ENCODE measurements at places on chromosomes 3 and 15.
A peak's percentile ranks its signal among the peaks of the same experiment; 100 is the strongest.

- peak; percentile 33 for DNase-seq
These were observed at the start of gene PODXL2 for GRCh38 chr3:127628788-127629466. Gene PODXL2, plus strand, starts transcription at chr3:127629185. Its CDS starts 35 bp downstream, at chr3:127629220.

DNA sequence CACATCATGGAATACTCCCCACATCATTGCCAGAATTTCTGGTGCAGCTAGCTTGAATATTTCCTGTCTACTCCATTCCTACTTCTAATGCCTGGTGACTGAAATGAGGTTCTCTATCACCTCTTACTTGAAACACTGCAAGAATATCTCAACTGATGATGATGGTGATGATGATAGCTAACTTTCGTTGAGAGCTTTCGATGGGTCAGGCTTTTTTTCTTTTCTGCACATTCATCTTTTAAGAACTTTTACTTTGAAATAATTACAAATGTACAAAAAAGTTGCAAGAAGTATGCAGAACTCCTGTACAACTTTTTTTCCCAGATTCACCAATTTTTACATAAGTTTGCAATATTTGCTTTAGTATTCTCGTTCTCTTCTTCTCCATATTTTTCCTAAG lies 233.5 kb downstream of the MEIS2 start:
- DNase-seq: no peak

- DNase-seq: no peak
These were observed 1033.7 kb downstream of the ROBO1 start for GRCh38 chr3:78734048-78734637.

DNA sequence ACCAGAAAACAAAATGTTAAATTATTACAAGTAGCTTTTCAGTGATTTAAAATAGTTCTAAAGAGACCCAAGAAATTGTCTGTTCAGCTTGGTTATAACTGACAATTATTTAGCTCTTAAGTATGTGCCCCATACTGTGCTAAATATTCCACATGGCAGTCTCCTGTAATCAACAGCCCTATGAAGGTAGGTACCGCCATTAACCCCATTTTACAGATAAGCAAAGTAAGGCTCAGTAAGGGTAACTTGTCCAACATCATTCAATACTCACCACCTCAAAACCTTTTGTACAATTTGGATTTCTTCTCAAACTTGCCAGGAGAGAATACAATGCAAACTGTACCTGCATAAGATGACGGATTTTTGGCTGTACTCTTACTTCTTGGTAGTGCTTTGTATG lies 33.9 kb downstream of the ADPGK start:
- no peak for DNase-seq

DNA sequence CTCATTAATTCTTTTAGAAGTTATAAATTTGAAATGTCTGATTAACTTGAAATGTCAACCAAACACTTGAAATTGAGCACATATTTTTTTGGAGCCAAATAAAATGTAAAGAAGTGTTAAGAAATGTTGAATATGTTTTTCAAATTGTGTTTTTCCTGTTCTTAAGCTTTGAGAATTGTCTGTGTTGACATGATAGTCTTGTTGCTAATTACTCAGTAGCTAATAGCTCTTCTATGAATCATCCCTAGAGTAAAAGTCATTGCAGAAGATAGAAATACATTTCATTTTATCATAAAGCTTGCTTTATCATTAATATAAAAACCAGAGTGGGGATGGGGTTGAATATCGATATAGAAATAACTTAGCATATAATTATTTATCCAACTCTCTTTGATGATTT lies 41.9 kb upstream of the ABHD10 start:
- no peak for DNase-seq

GRCh38 chr3:58521917-58522631 lies 14.9 kb downstream of the ACOX2 start:
- DNase-seq: no peak

- no peak for DNase-seq
These were observed 202.0 kb downstream of the AKAP13 start for GRCh38 chr15:85582131-85583079.

DNA sequence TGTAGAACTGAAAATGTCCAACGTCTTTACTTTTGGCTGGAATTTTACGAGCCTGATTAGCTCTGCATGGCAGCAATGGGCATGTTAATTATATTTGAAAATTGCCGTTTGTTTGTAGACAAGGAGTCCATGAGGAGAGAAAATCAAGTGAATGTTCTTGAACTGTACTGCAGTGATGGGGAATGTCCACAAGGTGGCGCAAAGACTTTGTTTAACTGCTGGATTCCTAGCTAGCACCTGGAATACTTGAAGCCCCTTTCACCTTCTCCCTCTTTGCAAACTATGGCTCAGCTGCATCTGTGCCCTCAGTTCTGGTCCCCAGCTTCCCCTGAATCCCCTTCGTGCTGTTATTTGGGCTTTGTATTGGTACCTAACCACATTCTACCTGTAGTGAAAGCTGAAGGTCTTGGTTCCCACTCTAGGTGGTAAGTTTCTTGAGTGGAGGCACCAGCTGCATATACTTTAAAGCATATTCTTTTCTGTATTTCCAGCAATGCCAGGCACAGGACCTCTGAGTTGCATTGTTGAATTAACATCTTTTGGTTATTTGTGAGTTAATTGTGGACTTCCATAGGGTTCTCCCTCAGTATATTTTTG lies 25.3 kb downstream of the EXOG start:
- DNase-seq: peak; percentile 2

- DNase-seq: no peak
These were observed 123.9 kb downstream of the RAB11A start for GRCh38 chr15:65993236-65993635.

DNA sequence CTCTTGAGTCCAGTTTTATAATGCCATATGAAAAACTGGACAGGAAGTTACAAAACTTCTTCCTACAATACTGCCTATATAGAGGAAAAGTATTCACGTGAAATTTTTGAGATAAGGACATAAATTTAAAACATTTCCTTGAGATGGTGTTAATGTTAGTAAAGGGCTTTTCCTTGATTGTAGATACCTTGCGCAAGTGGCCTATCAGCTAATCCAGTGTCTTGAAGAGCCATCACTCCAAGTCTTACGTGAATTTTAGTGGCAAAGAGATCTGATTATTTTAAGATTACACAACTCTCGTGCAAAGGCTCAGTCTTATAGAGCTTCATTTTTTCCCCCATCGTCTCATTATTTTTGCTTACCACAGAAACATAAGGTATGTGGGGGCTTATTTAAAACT lies 18.4 kb downstream of the C3orf38 start:
- no peak for DNase-seq

- no peak for DNase-seq
These were observed 20.3 kb upstream of the NOX5 start for GRCh38 chr15:68994149-68994548.

DNA sequence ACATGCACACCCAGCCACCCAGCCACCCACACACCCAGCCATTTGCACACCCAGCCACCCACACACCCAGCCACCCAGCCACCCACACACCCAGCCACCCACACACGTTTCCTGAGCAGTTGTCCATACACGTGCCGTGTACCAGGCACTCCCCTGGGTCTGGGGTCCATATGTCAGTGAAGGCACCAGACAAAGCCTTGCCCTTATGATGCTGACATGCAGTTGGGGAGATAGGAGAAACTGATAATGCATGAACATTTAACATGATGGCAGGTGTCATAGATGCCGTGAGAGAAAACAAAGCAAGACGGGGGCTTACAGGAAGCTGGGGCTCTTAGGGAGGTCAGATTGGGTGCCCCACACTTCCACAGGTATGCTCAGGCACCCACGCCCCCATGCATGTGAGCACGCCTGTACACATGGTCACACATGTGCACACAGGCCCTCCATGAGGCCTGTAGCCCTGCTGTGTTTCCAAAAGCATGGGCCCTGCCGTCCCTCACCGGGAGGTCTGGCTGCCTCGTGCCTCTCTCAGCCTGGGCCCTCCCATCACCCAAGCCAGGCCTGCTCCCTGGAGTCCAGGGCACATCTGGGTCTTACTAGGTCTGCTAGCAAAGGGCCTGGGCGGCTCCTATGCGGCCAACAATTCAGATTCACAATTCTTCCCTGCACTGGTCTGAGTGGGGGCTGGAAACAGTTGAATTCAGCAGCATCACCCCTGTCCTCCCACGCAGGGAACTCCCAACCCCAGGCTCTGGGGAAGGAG lies 3.6 kb upstream of the DNAJB8 start:
- no peak for DNase-seq

DNA sequence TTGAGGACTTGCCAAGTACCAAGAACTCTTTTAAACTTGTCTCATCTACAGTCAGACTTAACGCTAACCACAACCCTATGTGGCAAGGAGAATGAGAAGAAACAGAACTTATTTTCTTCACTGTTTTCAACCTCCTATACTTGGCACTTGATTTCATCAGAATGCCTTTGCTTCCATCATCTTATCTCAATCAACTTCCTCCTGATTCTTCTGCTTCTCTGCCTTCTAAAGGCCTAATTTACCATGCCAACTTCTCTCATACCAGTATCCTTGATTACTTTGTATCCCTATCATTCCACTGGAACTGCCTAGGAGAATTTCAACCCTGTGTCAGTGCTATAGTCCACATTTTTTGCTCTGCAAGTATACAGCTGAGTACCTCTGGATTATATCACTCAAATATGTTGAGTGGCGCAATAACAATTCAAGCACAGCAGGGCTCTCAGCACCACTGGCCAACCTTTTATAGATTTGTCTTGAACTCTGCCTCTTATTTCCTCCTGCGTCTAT lies 413.6 kb downstream of the ROBO1 start:
- no peak for DNase-seq

DNA sequence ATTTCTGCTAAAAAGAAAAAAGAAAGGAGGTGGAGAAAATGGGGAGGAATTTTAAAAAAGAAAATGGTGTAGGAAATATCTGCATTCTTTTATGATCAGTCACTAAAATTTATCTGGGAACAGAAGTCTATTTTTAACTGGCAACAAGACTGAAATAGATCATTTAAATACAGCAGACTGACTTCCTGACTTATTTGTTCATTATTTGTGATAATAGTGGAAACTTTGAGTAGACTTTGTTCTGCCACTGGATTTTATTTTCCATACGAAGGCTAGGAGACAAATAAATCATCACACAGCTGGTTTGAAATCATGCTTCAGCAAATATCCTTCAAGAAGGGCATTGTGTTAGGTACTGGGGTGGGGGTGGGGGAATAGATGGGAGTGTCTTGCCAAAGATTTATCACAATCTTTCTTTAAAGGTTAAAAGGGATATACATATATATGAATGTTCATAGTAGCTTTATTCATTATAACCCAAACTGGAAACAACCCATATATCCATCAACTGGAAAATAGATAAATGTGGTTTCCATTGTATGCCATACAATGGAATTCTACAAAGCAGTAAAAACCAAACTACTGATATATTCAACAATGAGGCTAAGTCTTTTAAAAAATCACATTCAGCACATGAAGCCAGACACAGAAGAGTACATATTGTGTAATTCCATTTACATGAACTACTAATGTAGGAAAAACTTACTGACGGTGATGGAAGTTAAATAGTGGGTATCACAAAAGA lies 4.7 kb upstream of the CLASP2 start:
- DNase-seq: no peak

DNA sequence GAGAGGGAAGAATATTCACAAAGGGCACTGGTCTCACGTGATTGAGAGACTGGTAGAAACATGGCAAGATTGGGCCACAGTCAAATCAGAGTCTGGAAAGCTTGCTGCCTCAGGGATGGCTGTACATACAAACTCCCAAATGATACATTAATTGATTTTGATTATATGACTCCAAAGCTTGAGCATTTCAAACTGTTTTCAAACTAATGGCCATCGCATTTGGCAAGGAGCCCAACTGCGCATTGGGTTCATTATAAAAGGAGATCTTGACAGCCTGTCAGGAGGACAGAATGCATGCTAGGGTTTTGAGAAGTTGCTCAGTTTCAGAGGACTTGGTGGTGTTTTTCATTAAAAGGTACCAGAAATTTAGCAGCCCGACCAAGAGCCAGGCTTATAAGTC lies 117.7 kb downstream of the PTPRG start:
- DNase-seq: no peak

DNA sequence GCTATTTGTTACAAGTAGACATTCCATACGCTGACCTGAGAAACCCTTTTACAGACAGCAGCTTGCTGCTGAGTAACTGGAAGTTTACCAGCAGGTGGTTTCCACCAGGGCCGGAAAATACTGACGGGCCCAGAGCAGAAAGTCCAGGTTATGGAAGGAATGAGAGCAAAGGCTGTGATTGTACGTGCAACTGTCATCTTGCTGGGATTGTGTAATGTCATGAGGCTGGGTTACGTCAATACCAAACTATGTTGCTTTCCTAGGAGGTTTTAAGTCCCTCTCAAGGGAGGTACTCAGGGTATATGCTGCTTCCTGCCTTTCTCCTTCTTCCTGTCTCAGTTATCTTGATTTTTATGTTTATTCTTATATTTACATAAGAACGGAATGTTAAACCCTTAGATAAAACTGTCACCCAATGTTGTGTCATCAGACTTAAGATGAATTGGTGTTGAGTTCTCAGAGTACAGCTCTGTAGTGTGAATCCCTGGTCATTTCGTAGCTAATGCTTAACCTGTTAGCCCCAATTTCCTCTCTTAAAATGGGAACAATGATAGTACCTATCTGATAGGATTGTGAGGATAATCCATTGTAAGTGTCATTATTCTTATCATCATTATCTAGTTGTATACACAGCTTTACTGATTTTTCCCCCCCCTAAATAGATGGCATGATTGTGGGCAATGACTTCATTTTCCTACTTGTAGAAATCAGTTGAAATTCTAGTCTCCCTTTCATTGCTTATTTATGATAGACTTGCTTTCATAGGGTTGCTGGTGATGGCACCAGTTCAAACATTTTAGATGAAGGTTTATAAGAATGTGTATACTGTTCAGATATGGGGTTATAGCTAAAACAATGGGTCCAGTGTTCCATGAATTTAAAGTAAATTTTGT lies 101.4 kb downstream of the FNDC3B start:
- no peak for DNase-seq

All from NCI-H1417 treated with DMSO at 0.1 percent for 48 hours (cell line).